Activated T-helper 1 cell treated with anti-CD3 and anti-CD28 coated beads, Interleukin-12 subunit alpha, Interleukin-12 subunit beta, Interleukin-2, Interleukin-4 antibody, amounts not matched to agents 30 ng/mL and 10 ng/mL and 1 ng/mL, durations not matched to agents 14 hours and 24 hours and 36 hours (primary cell): ENCODE measurements at places on chromosomes 3 and 15. TPM values are rescaled to one million over a fixed set of nuclear protein-coding genes. Genes with fewer than 3 reads are reported as not detected.

ROPN1 gene
- not detected in 2 replicates for total RNA-seq

NR1I2 gene
- total RNA-seq = 0.13 TPM in 1 of 2 replicates, not detected in the other

ARHGEF26 gene
- total RNA-seq = 0.22 TPM in 1 of 2 replicates, not detected in the other

KLHL6 gene
- total RNA-seq = 38.6 and 40.6 TPM in 2 replicates

CD200 gene
- 141 TPM in 2 replicates for total RNA-seq

LIPH gene
- not detected in 2 replicates for total RNA-seq

GOLGA8H gene
- not detected in 2 replicates for total RNA-seq

ADAMTS17 gene
- total RNA-seq = 0.83 and 1.3 TPM in 2 replicates

CKMT1A gene
- total RNA-seq = 0.15 and 0.16 TPM in 2 replicates

CAPN3 gene
- 1.5 and 1.6 TPM in 2 replicates for total RNA-seq

GOLGA8G gene
- total RNA-seq = not detected in 2 replicates

MUC20 gene
- total RNA-seq = 5.0 and 6.6 TPM in 2 replicates

DOCK3 gene
- 1.5 and 1.6 TPM in 2 replicates for total RNA-seq

MYZAP gene
- not detected in 2 replicates for total RNA-seq

CLRN1 gene
- total RNA-seq = not detected in 2 replicates

HHATL gene
- total RNA-seq = not detected in 2 replicates

ZPLD1 gene
- total RNA-seq = 0.15 TPM in 1 of 2 replicates, not detected in the other

CLSTN2 gene
- not detected in 2 replicates for total RNA-seq

OR4F6 gene
- not detected in 2 replicates for total RNA-seq

METTL6 gene
- 15.0 and 15.8 TPM in 2 replicates for total RNA-seq

SI gene
- total RNA-seq = not detected in 2 replicates

SAXO2 gene
- total RNA-seq = 0.54 and 0.57 TPM in 2 replicates

PLSCR2 gene
- total RNA-seq = not detected in 2 replicates

CLEC3B gene
- not detected in 2 replicates for total RNA-seq

ARGFX gene
- not detected in 2 replicates for total RNA-seq

GATA2 gene
- 0.18 and 0.22 TPM in 2 replicates for total RNA-seq

DENND6A gene
- 23.6 and 26.2 TPM in 2 replicates for total RNA-seq

GOLGA8N gene
- 6.2 and 7.7 TPM in 2 replicates for total RNA-seq

KIF15 gene
- 23.2 and 25.5 TPM in 2 replicates for total RNA-seq

WWTR1 gene
- 0.57 and 0.81 TPM in 2 replicates for total RNA-seq

RTP4 gene
- 3.4 and 4.0 TPM in 2 replicates for total RNA-seq

GABRA5 gene
- not detected in 2 replicates for total RNA-seq

CCR9 gene
- not detected in 2 replicates for total RNA-seq

SNTN gene
- total RNA-seq = not detected in 2 replicates

STAB1 gene
- total RNA-seq = 0.05 and 0.16 TPM in 2 replicates

HSPBAP1 gene
- total RNA-seq = 8.1 and 8.9 TPM in 2 replicates

ST3GAL6 gene
- total RNA-seq = 0.44 and 0.83 TPM in 2 replicates

EHD4 gene
- total RNA-seq = 29.5 and 30.1 TPM in 2 replicates

CHDH gene
- 0.42 and 0.91 TPM in 2 replicates for total RNA-seq

DUOX1 gene
- 0.10 and 0.13 TPM in 2 replicates for total RNA-seq

PLA1A gene
- total RNA-seq = 0.22 and 0.29 TPM in 2 replicates

IQGAP1 gene
- total RNA-seq = 144 and 149 TPM in 2 replicates

FAM107A gene
- total RNA-seq = not detected in 2 replicates

ITGA11 gene
- 0.23 and 0.27 TPM in 2 replicates for total RNA-seq

RFC4 gene
- 111 and 122 TPM in 2 replicates for total RNA-seq

HOMER2 gene
- 19.3 and 21.3 TPM in 2 replicates for total RNA-seq

GASK1A gene
- not detected in 2 replicates for total RNA-seq

PARP15 gene
- total RNA-seq = 12.8 and 13.2 TPM in 2 replicates

TAMM41 gene
- total RNA-seq = 35.2 and 38.0 TPM in 2 replicates

SERF2 gene
- total RNA-seq = 531 and 540 TPM in 2 replicates

NDN gene
- 3.0 and 3.9 TPM in 2 replicates for total RNA-seq

STRIT1 gene
- not detected in 2 replicates for total RNA-seq

GABRR3 gene
- total RNA-seq = not detected in 2 replicates

TMCO5A gene
- not detected in 2 replicates for total RNA-seq

OXTR gene
- 1.0 and 1.2 TPM in 2 replicates for total RNA-seq

CADM2 gene
- total RNA-seq = not detected in 2 replicates

DAZL gene
- total RNA-seq = 0.10 TPM in 2 replicates
